Stimulated activated CD4-positive, alpha-beta T cell treated with anti-CD3 and anti-CD28 coated beads, TNF-alpha, amount 100 ng/mL, for 4 hours (primary cell): ENCODE measurements at places on chromosomes 3 and 15.

DNA sequence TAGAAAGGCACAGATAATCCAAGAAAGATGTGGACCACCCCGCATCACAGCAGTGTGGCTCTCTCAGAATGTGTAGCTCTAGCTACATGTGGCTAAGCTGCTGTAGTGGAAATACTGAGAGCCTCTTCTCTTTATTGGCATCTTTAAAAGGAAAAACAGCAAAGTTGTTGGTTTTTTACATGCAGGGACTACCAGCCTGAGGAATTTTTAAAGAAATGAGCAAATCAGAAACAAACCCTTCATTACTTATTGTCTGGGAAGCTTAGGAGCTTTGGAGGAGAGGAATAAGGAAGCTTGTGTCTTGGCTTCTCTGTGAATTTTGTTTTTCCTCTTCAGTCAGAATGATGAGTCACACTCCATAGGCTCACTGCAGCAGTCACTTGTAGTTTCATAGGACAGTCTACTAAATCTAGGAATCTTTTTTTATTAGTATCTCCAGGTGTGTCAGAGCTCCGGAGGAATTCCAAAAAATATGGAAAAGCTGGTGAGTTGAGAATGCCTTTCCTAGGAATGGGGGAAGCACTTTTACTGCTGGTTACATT, 27.5 kb downstream of the POLG start:
- no peak for DNase-seq

DNA sequence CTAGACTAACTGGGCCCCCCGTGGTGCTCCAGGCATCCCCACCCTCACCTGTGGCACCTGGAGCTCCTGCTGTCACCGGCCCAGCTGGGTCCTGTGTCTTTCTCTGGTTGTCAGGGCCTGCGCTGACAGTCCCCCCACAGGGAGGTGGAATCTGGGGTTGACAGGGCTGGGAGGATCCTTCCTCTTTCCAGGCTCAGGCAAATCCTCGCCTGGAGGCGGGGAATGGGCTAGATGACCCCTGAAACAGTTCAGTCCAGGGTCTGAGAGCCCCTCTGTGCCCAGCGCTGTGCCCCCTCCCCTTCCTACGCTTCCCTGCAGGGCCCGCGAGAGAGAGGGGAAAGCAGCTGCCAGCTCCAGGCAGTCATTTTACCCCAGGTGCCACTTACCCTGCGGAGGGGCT, 50.1 kb upstream of the MCF2L2 start:
- no peak for DNase-seq

GRCh38 chr3:158794936-158795518, 6.8 kb upstream of the MFSD1 start:
- no peak for DNase-seq

- DNase-seq: no peak
Measured at GRCh38 chr3:60742606-60743145, 508.6 kb downstream of the FHIT start.

DNA sequence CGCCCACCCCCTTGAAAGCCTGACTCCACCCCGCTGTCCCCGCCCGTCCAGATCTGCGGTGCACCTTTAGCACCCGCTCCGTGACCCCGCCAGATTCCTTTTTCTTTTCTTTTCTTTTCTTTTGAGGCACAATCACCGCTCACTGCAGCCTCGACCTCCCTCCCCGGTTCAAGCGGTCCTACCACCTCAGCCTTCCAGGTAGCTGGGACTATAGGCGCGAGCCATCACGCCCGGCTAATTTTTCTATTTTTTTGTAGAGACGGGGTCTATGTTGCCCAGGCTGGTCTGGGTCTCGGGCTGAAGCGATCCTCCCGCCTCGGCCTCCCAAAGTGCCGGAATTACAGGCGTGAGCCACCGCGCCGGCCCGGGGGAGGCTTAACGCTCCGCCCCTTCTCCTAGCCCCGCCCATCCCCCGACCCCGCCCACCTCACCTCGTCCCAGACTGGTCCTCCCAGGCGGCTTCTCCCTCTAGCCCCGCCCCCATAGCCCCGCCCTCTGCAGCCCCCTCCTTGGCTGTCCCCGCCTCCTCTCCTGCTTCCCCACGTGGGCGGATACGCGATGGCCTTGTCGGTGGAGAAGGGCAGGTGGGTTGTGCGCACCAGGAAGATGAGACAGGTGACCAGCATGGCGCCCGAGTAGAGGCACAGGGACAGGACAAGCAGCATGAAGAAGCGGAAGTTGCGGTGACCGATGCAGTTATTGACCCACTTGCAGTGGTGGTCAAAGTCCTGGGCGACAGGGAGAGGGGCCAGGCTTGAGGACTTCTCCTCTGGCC, 3.2 kb downstream of the ZDHHC19 start:
- no peak for DNase-seq

DNA sequence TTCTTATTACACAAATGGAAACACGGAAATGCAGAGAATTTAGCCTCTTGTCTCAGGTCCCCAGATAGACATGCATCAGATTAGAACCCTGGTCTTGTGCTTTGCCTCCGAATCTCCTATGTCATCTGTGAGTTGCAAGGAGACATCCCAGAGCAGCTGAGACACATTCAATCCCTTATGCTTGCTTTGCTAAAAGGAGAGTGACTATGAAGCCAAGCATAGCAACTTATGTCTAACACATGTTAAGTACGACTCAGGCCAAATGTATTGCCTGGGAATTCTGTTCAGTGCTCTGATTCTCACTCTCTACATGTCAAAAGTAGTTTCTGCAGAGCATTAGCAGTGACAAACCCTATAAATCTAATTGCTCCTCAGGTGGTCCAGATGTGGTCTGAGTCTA, 30.6 kb upstream of the LRRC3B start:
- DNase-seq: no peak
